ENCODE measurements at places on chromosomes 7 and 10.

GRCh38 chr10:74337330-74338016 lies 186.5 kb downstream of the ADK start:
- DNase-seq, result no peak

- DNase-seq, result peak; percentile 72
Observed at GRCh38 chr7:38107486-38107893, 70.6 kb upstream of the STARD3NL start.

GRCh38 chr10:93160829-93161228 lies 87.1 kb downstream of the CYP26A1 start:
- no peak for DNase-seq

DNA sequence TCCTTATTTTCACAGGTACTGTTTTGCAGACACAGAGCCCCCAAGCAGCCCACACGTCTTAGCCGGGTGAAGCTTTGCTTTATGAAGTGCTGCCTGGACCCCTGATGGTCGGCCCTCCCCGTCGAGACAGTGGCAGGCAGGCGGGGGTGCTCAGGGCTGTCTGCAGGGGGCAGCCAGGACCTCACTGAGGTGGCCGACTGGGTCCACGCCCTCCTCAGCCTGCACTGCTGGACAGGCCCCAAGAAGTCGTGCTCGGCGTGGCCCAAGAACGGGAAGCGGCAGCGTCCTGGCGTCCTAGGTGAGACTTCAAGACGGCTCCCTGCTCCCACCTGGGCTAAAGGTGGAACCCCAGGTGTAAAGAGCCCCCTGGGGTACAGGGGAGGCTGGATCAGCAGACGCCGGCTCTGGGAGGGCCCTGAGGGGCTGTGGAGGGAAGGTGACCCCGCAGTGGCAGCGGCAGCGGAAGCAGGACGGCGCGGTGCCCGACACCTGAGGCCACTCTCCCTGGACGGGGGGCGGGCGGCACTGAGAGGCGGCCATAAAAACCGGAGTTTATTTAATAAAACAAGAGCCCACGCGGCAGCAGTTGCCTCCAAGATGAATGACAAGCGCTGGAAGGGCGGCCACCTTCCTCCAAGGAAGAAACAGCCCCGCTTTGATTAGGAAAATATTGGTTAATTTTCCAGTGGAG lies 179.4 kb downstream of the ELFN1 start:
- no peak for DNase-seq

GRCh38 chr7:137879357-137880158 lies 32.8 kb upstream of the DGKI start:
- DNase-seq, result no peak

DNA sequence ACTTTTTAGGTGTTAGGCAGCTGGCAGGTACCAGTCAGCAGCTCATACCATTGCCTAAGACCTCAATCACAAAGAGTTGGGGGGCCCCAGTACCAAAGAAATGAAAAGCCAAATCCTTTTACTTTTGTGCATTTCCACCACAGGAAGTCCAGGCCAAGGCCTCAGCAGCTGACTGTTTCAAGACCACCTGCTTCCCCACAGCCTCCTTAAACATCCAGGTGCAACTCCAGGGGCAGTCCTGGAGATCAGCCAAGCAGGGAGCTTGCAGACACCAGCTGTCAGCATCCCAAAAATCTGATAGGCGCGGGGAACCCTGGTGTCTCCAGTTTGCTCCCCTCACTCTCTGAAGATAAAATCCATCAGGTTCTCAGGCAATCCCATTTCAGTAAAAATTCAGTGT lies 91.5 kb upstream of the EFCAB10 start:
- DNase-seq, result no peak

- no peak for DNase-seq
Observed at GRCh38 chr7:26694141-26694540, 170.2 kb downstream of the SKAP2 start.

GRCh38 chr7:30886608-30887011 lies 25.0 kb upstream of the AQP1 start:
- DNase-seq, result no peak

- no peak for DNase-seq
Observed at GRCh38 chr10:88491314-88491713, 91.8 kb downstream of the RNLS start.

All from activated CD8-positive, alpha-beta memory T cell treated with anti-CD3 and anti-CD28 coated beads, Interleukin-2, amount 50 U/mL, for 4 hours (primary cell).